ENCODE measurements at places on chromosomes 2 and 18. TPM values are rescaled to one million over a fixed set of nuclear protein-coding genes. Genes with fewer than 3 reads are reported as not detected.

The PRSS56 gene
- not detected for total RNA-seq

The TBR1 gene
- total RNA-seq, result under 0.01 TPM

The TMEM178A gene
- 0.80 TPM for total RNA-seq

The YPEL5 gene
- 45.6 TPM for total RNA-seq

The ZNF892 gene
- 6.4 TPM for total RNA-seq

The DSG1 gene
- not detected for total RNA-seq

The UGT1A5 gene
- not detected for total RNA-seq

The SERPINB11 gene
- not detected for total RNA-seq

The INHBB gene
- total RNA-seq, result 0.79 TPM

The HOXD3 gene
- total RNA-seq, result 11.2 TPM

The DAW1 gene
- 9.0 TPM for total RNA-seq

The ARL6IP6 gene
- total RNA-seq, result 60.9 TPM

The ZC3H15 gene
- total RNA-seq, result 122 TPM

The CNGA3 gene
- under 0.01 TPM for total RNA-seq

The TFPI gene
- 498 TPM for total RNA-seq

The KCNG2 gene
- total RNA-seq, result not detected

The AQP12A gene
- not detected for total RNA-seq

The SEC11C gene
- total RNA-seq, result 22.3 TPM

The IL1F10 gene
- not detected for total RNA-seq

The AGXT gene
- not detected for total RNA-seq

The PLGLB2 gene
- 2.7 TPM for total RNA-seq

The SOX11 gene
- not detected for total RNA-seq

The ALKAL2 gene
- total RNA-seq, result not detected

The FSHR gene
- total RNA-seq, result not detected

The MARCHF7 gene
- 195 TPM for total RNA-seq

The ELOA2 gene
- total RNA-seq, result not detected

The SPOPL gene
- 25.9 TPM for total RNA-seq

The DYSF gene
- total RNA-seq, result 135 TPM

The CIB4 gene
- total RNA-seq, result not detected

The MOGAT1 gene
- not detected for total RNA-seq

The DLX1 gene
- total RNA-seq, result not detected

The NEU2 gene
- not detected for total RNA-seq

The TSPYL6 gene
- not detected for total RNA-seq

The CRYGC gene
- total RNA-seq, result not detected

The KIAA2012 gene
- not detected for total RNA-seq

The EVX2 gene
- total RNA-seq, result not detected

The CCDC68 gene
- total RNA-seq, result 3.0 TPM

The YES1 gene
- total RNA-seq, result 418 TPM

The HAAO gene
- total RNA-seq, result not detected

The PROKR1 gene
- total RNA-seq, result not detected

The ATOH8 gene
- total RNA-seq, result 5.4 TPM

The ALPG gene
- total RNA-seq, result not detected

The ATP6V1B1 gene
- 0.07 TPM for total RNA-seq

The LAMA1 gene
- under 0.01 TPM for total RNA-seq

The LRP2 gene
- under 0.01 TPM for total RNA-seq

The TCF7L1 gene
- total RNA-seq, result 12.1 TPM

The TXNDC2 gene
- 0.07 TPM for total RNA-seq

Measured in thoracic aorta endothelial cell (primary cell).